ENCODE measurements at places on chromosomes 2 and 18. TPM values are rescaled to one million over a fixed set of nuclear protein-coding genes. Genes with fewer than 3 reads are reported as not detected.

GRCh38 chr2:27441958-27442919, at the start of gene KRTCAP3:
TSS of gene KRTCAP3 (plus strand) at chr2:27442381. CDS start at chr2:27442413, 32 bp downstream.
- no peak for DNase-seq

- no peak for DNase-seq
These were observed 28.5 kb downstream of the LCLAT1 start for GRCh38 chr2:30475542-30475941.

DNA sequence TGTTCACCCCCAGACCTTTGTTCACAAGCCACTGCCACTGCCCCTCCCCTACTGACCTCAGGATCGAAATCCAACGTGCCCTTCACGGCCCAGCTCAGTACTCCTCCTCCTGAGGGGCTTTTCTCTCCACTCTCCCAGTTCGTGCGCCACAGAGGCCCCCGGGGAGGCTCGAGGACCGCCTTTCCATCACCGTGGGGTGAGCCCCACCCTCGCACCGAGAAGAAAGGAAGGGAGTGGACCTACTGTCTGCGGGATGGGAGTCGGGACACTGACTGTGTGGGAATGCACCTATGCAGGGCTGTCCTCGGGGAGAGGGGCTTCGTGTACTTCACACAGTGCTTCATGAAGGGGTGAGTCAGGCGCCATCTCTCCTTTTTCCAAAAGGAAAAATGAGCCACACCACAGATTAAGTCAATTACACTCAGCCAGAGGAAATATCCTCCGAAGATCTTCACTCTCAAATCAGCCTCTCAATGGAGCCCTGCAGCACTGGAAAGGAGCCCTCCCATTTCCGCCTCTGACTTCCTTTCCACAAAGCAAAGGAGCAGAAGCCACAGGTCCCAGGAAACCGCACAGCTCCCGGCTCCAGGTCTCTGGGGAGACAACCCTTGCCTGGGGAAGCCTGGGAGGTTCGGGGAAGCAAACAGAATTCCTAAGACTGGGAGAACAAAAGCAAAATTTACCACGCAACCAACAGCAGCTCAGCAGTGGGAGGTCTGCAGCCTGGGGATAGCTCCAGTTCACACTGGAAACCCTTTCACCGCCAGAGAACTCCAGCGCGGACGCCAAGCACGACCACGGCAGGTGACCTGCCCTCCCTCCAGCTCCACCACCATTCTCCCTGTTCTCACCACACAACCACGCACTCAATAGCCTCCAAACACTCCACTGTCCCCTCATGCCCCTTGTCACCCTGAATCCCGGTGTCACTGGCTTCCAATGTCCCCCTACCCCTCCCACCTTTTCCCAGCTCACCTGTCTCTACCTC, 21.6 kb downstream of the ADCY3 start:
- no peak for DNase-seq

GRCh38 chr2:17607379-17607778, 66.9 kb downstream of the VSNL1 start:
- peak; percentile 15 for DNase-seq

GRCh38 chr2:148493822-148494563, 150.6 kb upstream of the EPC2 start:
- no peak for DNase-seq

DNA sequence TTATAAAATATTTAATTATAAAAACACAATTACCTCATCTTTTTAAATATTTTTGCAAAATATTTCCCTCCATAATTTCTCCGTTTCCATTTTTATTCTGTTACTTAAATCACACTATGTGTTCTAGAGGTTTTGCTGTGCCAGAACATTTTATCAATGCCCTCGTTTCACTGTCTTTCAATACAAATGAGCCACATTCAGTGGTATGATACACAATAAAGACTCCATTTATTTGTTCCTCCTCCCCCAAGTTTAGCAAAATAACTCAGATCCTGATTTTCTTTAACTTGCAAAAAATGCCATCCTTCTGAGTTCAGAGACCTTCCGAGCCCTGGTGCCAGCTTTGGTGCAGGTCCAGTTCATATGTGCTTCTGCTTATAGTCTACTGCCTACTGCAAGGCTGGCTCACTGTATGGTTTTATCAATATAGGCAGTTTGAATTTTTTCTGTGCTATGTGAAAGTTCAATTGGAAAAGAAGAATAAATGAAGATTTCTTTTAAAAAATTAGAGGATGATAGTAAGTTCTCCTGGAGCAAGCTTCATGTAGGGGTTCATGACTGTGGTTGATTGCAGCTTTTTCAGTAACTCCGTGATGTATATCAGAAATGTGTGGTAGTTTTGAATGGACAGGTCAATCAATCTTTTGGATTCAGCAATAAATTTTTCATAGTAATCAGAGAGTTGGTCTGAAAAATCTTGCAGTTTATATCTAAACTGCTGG, 42.5 kb downstream of the APOB start:
- DNase-seq = no peak

- no peak for DNase-seq
These were observed 19.9 kb upstream of the DNAH6 start for GRCh38 chr2:84496386-84496785.

DNA sequence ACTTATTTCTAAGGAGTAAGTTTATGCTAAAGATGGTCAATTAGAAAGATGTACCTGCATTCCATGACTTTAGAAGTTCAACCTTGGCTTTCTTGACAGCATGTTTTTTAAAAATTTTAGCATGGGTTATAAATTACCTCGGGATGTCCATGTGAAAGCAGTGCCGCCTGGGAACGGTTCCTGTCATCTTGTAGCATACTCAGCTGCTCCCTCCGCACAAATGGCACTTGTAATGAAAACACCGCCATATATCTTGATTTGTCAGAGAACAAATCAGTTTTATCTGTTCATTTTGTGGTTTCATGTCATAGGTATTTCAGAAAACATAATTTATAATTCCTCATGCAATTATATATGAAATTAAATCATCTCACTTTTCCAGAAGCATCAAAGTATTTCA, 38.3 kb downstream of the SATB2 start:
- no peak for DNase-seq

GRCh38 chr2:24836706-24837105, 43.5 kb downstream of the CENPO start:
- DNase-seq = no peak

DNA sequence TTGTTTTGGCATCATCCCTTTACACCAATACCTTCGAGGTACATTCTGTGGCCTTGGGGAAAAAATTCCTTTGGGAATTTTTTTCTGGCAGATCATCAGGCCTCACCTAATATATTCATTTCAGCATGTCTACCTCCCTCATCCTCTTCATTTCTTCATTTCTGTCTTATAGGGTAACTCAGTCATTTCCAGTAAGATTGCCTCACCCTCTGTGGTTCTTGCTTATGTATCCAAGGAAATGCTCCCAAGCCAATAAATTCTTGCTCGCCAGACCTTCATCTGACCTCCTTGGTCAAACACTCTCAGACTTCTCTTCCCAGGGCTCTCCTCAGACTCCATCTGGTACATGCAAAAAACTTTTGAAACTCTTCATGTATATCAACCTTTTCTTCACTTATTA, 265.6 kb downstream of the TMX3 start:
- DNase-seq = no peak

DNA sequence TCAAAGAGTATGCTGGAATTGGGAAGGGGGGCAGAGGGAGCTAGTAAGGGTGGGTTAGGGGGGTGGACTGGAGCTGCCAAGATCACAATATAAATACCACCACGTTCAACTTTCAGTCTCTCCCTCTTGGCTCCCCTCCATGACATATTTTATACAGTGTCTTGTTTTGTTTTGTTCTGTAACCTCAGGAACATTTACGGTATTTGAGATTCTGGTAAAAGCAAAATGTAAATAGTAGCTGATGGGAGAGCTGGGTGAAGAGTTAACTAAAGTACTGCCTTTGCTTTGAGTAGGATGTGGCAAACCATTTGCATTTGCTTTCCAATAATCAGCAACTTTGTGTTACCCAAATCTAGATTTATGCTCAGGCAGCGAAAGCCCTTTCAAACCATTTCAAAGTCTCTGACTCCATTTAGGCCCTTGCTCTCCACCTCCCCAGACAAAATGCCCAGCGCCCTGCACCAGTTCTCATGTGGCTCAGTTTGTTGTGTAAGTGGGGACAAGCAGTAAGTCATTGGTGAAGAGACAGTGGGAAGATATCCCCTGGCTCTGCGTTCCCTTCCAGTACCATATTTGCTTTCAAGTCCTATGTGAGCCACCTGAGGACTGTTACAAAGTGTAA, 17.4 kb downstream of the IRS1 start:
- no peak for DNase-seq

- no peak for DNase-seq
These were observed 197.3 kb upstream of the STK17B start for GRCh38 chr2:196368546-196369225.

- no peak for DNase-seq
These were observed 122.0 kb downstream of the ZNF521 start for GRCh38 chr18:25229920-25230319.

Gene TMEM169
- total RNA-seq = 19.4 TPM

Gene ARHGEF33
- 0.26 TPM for total RNA-seq

Gene ITGB6
- total RNA-seq = 152 TPM

Gene CPSF3
- total RNA-seq = 45.3 TPM

Gene FAM110C
- total RNA-seq = not detected

Gene TWIST2
- total RNA-seq = 5.0 TPM

Gene MEIS1
- 3.2 TPM for total RNA-seq

Gene PDE11A
- 1.2 TPM for total RNA-seq

Gene RBFA
- 27.1 TPM for total RNA-seq

Gene RUFY4
- total RNA-seq = not detected

Gene RAB17
- 0.42 TPM for total RNA-seq

All from myocyte (in vitro differentiated cells).